ENCODE measurements at places on chromosomes 12 and 14.
A peak's percentile ranks its signal among the peaks of the same experiment; 100 is the strongest.

GRCh38 chr12:19783547-19784444 is 344.5 kb downstream of the AEBP2 start:
- DNase-seq = peak; percentile 65

GRCh38 chr14:71336489-71337192 is 429.4 kb downstream of the PCNX1 start:
- no peak for DNase-seq

DNA sequence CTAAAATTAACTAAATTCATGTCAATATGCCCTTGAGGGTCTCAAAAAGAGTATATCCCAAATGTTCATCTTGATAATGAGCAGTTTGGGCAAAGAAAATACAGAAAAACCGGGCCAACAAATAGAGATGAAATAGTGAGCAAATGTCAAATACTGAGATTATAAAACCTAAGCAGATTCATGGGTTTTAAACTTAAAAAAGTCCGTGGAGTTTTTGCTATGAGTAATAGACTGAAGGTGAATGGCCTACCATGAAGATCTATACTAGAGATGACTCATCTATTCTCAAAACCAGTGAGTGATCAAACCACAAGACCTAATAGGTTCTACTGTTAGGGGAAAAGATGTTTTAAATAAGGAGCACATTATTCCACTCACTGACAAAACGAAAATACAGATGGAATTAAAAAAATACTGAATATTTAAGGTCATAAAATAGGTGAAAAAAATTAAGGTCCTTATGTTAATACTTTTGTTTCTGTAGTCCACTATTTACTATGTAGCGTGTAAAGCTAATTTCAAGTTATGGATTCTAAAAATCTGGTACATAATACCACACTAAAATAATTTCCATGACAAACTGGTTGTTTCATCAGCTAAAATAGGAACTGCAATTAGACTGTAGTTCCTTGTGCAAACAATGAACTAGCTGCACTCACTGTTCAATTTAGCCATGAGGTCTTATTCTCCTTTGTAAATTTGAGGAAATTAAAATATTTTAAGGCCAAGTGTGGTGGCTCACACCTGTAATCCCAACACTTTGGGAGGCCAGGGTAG is 5.0 kb downstream of the HNRNPC start:
- no peak for DNase-seq

GRCh38 chr14:99819514-99819913 is 26.3 kb downstream of the EML1 start:
- peak; percentile 68 for DNase-seq

DNA sequence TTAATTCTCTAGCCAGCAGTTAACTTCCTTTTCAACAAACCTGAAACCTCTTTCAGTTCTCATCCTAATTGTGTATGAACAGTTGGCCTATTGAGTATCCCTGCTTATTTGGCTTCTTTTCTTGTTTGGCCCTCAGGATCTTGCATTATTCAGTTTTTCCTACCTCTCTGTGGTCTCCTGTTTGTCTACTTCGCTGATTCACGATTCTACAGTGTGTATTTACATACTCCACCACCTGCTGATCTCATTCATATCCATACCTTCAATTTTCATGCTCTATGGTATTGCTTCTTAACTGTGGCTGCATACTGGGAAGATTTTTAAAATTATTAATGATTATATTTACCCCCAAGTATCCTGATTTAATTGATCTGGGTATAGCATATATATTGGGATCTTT is 56.4 kb downstream of the RASSF9 start:
- no peak for DNase-seq

- no peak for DNase-seq
Measured at GRCh38 chr12:81245458-81245857, 167.6 kb downstream of the ACSS3 start.

- no peak for DNase-seq
Measured at GRCh38 chr12:105171691-105172436, 64.1 kb downstream of the APPL2 start.

DNA sequence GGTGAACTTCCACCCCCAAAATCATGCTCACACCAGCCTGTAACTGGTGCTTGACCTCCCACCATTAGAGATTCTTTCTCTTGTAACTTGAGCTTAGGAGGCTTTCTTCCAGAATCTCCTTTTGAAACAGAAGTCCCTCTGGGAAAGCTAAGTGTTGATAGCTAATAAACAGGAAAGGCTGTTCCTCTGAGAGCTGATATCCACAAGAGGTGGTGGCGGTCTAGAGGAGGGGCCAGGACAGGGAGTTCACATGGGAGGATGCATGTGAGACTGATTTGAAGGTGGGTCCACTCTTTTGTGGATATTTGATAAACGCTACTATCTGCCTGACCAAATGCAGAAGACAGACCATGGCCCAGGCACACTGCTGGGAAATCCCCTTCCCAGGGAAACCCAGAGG is 10.2 kb upstream of the PRMT8 start:
- DNase-seq = no peak

- peak; percentile 18 for DNase-seq
Measured at GRCh38 chr12:124159655-124160054, 135.2 kb upstream of the RFLNA start.

- no peak for DNase-seq
Measured at GRCh38 chr12:82648259-82648909, 38.3 kb upstream of the TMTC2 start.

GRCh38 chr14:68723808-68724268 is 69.0 kb downstream of the ZFP36L1 start:
- DNase-seq = no peak

DNA sequence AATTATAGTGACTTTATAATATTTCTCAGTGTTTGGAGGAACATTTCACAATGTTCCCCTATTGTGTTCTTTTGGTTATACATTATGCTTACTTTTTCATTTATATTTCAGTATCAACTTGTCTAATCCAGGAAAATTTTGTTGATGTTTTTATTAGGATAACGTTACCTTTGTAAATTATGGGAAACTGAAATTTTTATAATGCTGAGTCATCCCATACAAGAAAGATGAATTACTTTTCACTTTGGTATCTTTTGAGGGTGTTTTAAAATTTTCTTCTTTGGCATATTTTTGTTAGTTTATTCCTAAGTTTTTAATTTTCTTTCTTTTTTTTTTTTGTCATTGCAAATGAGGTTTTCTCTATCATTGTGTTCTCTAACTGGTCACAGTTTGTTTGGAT is 542.7 kb downstream of the SLC16A7 start:
- no peak for DNase-seq

DNA sequence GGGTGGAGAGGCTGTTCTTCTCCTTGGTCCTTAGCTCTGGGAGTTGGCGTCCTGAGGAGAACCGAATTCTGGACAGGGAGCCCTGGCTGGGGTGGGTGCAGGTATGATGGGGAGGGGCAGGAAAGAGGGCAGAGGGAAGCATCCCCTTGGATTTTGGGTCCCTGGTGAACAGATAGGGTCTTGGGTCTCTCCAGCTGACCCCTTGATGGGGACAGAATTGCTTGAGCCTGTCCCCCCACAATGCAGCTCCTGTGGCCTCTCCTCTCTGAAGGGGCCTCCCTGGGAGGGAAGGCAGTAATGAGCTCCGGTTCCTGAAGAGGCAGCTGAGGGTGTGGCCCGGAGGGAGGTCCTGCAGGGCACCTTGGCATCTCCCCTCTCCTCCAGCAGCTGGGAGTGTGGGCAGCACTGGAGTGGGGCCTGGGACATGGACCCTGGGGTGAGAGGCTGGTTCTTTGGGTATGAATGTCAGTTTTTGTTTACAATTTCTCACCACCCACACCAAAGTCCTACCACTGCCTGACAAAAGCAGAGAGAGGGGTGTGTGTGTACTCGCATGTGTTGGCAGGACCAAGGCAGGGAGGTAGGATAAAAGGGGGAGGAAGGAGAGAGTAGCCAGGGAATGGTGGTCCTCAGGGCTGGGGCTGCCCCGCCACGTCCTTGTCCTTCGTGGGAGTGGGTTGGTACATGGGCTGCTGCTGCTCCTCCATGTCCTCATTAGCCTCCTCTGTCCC is 7.7 kb upstream of the CEBPE start:
- no peak for DNase-seq

DNA sequence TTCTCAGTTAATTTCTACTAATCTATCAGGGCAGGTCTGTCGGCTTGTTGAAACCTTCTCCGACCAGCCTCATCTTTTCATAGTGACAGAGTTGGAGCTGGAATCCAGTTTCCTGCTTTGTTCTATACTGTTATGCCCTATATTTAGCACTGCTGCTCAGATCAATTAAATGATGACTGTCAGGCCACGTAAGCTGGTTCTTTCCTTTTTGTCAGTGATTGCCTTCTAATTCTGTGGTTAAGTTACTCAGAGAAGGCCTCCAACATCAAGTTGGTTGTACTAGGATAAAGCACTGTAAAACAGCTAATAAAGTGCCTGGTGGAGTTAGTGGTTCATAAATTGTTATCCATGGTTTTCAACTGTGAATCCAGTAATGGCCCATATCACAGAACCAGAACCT is 22.6 kb downstream of the DERA start:
- no peak for DNase-seq

- DNase-seq = no peak
Measured at GRCh38 chr12:66275040-66275439, 27.3 kb upstream of the HELB start.

GRCh38 chr12:106392759-106393158 is 35.2 kb downstream of the POLR3B start:
- DNase-seq = no peak

GRCh38 chr12:54427106-54427505 is 8.0 kb upstream of the ITGA5 start:
- no peak for DNase-seq

- peak; percentile 97 for DNase-seq
Measured at GRCh38 chr14:26598081-26598671, 343 bp upstream of the NOVA1 start.

DNA sequence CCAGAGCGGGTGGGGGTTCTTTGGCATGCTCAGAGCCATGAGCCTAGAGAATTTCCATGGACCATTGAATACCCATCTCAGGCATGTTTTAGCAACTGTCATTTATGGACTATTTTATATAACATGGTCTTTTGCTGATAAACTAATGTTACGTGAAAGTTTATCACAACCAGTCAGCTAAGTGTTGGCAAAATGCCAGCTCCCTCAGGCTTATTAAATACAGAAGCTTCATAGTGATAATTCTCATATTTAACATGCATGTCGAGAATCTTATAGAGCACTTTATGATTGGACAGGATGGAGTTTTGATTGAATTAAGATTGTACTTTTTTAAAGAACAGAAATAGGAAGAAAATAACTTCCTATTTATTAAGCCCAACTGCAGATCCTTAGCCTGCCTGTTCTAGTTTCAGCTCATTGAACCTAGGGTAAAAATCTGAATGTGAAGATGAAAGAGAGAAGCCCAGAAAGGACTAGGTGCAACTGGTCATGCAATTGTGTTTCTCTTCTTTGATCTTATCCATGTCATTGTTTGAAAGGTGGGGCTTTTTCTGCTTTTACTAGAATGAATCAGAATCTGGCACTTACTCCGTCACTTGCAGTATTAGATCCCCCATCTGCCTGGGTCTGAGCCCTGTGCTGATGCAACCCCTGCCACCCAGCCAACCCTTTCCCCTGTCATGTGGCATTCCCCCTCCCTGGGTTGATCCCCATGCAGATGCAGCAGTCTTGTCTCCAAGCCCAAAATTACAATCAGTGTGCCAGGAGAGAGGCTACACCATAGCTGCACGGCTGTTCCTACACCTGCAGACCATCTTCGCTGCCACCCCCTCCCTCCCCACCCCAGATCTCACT is 134.6 kb upstream of the EVL start:
- DNase-seq = no peak

- peak; percentile 89 for DNase-seq
Measured at GRCh38 chr12:124544311-124544970, 23.0 kb downstream of the NCOR2 start.

DNA sequence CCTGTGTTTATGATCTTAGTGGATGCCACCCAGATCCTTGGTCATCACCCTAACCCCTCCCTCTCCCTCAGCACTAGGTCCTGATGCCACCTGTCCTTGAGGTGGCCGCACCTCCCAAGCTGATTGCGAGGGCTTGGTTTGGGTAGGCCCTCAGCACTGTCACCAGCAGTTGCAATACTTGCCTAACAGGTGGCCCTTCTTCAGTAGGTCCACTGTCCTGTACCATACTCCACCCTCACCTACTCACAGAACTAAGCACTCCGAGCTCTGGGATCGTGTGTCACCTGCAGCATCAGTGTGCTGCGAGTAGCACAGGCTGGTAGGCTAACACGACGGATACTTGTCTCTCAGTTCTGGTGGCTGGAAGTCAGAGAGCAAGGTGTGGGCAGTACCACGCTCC is 14.0 kb upstream of the SERPINA12 start:
- no peak for DNase-seq

DNA sequence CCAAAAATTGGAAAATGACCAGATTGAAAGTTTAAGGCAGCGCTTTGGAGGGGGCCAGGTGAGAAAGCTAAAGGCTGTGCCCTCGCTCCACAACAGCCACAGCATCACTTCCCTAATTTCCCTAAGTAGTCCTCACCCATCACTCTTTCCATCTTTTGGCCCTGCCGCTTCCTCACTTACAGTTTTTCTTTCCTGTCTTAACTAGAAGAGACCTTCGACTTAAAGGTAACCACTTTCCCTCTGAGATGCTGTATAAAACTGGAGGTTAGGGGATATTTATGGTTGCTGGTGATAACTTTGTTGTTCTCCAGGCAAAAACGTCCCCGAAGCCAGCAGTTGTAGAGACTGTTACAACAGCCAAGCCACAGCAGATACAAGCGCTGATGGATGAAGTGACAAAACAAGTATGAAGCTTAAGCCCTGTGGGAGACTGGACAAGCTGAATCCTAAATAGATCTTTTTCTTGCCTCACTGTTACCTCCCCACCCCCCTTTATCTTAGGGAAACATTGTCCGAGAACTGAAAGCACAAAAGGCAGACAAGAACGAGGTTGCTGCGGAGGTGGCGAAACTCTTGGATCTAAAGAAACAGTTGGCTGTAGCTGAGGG is 4.3 kb downstream of the DDIT3 start:
- no peak for DNase-seq

Measured in ELF-1 (cell line).